ENCODE measurements at places on chromosomes 13 and 19.

GRCh38 chr13:112444416-112445399 lies 68.6 kb downstream of the SPACA7 start:
- no peak for DNase-seq

- no peak for DNase-seq
Measured at GRCh38 chr13:67726979-67727378, 496.8 kb upstream of the PCDH9 start.

DNA sequence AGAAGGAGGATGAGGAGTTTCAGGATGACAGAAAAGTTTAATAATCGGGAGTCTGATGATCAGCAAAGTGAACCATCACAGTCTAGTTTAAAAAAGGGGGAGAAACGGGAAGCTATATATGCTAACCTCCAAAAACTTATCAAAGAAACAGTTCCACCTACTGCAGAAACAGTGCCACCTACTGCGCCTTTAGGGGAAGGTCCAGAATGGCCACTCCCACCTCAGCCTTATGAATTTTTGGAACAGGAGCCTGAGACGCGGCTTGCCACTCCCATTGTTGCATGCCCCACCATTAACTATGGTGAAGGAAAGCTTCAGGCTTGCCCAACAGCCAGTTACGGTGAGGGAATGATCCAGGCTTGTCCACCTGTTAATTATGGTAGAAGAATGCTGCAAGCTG lies 929.0 kb downstream of the SLITRK6 start:
- DNase-seq: no peak

- DNase-seq: no peak
Measured at GRCh38 chr13:94544922-94545321, 51.0 kb downstream of the TGDS start.

DNA sequence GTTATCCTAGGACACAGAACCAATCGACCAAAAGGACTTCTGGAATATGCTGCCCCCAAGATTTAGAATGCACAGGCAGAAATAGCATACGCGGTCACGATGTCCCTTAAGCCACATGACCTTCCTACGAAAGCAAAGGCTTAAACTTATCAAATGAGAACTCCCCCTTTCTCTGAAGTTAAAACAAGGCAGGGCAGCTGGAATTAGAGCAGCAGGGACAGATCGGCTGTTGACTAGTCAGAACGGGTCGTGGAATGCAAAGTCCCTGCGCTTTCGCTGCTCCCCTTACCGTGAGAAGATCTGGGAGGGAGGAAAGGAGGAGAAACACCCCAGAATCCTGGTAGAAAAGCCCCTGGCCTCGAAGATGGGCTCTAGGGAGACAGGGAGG lies 799 bp upstream of the USPL1 start:
- peak; percentile 45 for DNase-seq

DNA sequence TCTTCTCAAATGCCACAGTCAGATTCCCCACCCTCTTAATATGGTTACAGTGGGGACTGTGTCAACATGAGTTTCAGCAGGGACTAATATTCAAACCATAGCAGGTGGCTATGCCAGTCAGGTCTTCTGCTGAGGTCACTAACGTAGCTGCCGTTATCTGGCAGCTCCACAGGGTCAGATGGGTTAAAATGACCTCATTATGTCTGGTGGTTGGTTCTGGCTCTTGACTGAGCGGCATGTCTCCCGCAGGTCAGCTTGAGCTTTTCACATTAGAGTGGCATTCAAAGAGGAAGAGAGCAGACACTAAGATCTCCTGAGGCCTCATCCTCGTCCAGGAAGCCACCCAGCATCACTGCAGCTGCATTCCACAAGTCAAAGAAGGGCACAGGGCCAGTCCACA lies 21.4 kb upstream of the IPO5 start:
- DNase-seq: no peak

GRCh38 chr13:101706651-101707050 lies 254.2 kb downstream of the ITGBL1 start:
- DNase-seq: no peak

DNA sequence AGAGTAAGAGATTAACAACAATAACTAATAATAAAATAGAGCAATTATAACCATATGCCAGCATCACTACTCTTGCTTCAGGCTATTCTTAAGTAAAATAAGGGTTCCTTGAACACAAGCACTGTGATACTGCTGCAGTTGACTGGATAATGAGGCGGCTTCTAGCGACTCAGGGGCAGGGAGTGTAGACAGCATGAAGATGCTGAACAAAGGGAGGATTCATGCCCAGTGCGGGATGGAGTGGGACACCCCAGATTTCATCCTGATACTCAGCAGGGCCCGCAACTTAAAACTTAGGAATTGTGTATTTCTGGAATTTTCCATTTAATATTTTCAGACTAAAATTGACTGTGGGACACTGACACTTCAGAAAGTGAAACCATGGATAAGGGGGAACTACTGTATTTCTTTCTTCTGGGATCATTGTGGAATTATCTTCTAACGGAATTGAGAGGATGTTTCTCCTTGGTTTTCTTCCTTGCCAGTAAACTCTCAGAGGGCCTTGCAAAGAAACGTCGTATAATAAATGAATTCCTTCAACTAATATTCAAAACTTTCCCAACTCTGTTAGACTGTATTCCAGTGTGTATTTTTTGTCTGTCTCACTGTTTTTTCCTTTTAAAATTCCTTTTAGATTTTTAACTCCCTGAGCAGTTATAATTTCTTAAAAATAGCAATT lies 127.5 kb downstream of the B3GLCT start:
- no peak for DNase-seq

- DNase-seq: no peak
Measured at GRCh38 chr13:73622381-73622780, 511.8 kb downstream of the KLF12 start.

- no peak for DNase-seq
Measured at GRCh38 chr19:31271306-31271911, 77.8 kb downstream of the TSHZ3 start.
